ENCODE measurements at places on chromosomes 11 and 22.

- DNase-seq: no peak
Observed at GRCh38 chr22:36990457-36990856, 28.8 kb downstream of the TST start.

DNA sequence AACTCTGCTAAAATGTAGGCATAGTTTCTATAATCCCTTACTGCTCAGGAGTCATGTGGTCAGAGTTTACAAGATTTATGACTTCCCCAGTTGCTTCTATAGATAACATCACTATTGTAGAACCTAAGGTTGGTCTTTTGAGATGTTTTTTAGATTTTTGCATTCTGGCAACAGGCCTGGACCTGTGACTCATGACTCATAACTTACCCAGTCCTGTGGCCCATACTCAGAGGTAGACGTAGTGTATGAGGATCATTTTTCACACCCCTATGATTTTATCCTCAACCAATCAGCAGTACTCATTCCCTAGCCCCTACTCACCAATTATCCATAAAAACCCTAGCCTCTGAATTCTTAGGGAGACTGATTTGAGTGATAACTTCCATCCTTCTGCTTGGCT is 384.4 kb upstream of the DDI1 start:
- no peak for DNase-seq

GRCh38 chr11:34049028-34049427 is 2.5 kb upstream of the CAPRIN1 start:
- no peak for DNase-seq

DNA sequence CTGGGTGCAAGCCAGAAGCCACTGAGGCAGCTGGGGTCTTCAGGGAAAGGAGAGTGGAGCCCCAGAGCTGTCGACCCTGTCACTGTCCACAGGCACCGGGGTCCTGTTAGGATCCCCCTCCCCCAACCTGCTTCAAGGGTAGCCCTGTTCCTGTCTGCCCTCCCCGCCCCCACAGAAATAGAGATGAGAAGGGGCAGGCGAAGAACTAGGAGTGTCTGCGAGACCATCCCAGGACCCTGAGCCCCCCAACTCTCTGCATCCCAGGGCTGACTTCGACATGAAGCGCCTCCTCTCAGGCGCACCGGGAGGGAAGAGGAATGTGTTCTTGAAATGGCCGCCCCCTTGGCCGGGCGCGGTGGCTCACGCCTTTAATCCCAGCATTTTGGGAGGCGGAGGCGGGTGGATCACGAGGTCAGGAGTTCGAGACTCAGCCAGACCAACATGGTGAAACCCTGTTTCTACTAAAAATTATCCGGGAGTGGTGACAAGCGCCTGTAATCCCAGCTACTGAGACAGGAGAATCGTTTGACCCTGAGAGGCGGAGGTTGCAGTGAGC is 607 bp upstream of the ZNF70 start:
- no peak for DNase-seq

Measured in HT-29 (cell line).